ENCODE measurements at places on chromosomes 13 and 19.

DNA sequence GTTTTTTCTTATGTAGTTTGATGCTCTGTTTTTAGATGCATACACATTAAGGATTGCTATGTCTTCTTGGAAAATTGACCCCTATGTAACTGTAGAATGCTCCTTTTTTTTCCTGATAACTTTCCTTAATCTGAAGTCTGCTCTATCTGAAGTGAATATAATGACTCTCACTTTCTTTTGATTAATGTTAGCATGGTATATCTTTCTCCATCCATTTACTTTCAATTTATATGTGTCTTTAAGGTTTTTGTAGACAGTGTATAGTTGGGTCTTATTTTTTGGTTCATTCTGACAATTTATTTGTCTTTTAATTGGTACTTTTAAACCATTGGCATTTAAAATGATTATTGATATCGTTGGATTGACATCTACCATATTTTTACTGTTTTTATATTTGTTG lies 92.3 kb downstream of the URI1 start:
- no peak for DNase-seq

- DNase-seq = no peak
Measured at GRCh38 chr13:85618521-85618920, 180.7 kb downstream of the SLITRK6 start.

DNA sequence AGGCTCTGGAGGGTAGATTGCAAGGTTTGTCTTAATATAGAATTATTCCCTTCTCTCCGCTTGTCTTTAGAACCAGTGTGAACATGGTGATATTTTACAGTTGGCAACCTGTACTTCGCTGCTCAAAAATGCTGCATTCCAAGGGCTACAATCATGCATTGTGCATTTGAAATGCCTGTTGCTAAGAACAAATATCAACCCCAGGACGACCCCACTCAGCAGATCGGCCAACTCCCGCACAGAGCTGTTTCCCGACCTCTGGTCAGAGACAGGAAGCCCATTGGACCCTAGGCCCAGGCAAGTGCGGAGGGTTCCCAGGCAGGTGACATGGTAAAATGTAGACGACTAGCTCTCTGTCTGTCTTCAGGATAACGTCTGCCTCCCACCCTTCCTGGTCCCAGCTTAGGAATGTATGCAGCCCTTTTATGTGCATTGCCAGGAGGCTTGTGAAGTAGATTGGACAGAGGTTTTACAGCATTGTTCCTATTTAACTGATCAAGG lies 263.5 kb downstream of the FOXO1 start:
- no peak for DNase-seq

- peak; percentile 50 for DNase-seq
Measured at GRCh38 chr13:43783820-43784219, 3.0 kb downstream of the ENOX1 start.

- DNase-seq = no peak
Measured at GRCh38 chr19:38974624-38975213, 823 bp downstream of the FBXO17 start.

GRCh38 chr13:28159057-28159456 lies 20.7 kb downstream of the PAN3 start:
- no peak for DNase-seq

GRCh38 chr13:35475960-35476943 lies at the start of gene MAB21L1:
MAB21L1 (minus strand) TSS chr13:35476689; CDS start chr13:35476138, 551 bp downstream.
- peak; percentile 92 for DNase-seq

GRCh38 chr13:95352486-95352885 lies 51.2 kb upstream of the ABCC4 start:
- DNase-seq = no peak

- no peak for DNase-seq
Measured at GRCh38 chr13:43041369-43041921, 18.1 kb downstream of the DNAJC15 start.

- no peak for DNase-seq
Measured at GRCh38 chr19:1685046-1685445, 32.6 kb upstream of the TCF3 start.

DNA sequence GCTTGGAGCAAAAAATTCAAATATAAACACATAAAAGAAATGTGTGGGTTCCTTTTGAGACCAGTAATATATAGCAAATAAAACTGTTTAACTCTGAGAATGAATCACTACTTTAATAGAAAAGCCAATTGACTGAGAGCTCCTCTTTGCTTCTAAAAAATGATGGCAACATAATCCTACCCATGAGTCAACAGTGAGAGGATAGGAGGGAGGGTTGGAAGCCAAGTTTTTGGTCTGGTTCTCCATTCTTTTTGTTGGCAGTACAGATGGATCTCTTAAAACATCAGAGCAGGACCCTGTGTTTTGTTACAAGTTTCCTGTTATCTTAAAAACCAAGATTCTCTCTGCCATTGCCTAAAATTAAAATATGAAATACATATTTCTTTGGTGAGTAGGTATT lies 50.0 kb upstream of the POSTN start:
- DNase-seq = no peak

DNA sequence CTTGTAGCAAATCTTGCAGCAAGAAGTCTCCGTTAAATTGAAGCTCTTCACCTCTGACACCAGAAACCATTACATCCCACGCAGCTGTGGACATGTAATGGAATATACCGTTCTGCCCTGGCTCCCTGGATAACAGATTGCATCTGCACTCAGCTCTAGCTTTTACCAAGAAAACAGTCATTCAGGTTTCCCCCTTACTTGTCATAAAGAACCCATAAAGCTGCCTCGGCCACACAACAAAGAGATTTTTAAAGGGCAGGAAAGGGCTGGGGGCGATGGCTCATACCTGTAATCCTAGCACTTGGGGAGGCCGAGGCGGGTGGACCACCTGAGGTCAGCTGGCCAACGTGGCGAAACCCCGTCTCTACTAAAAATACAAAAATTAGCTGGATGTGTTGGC lies 127.6 kb upstream of the RFC3 start:
- no peak for DNase-seq

DNA sequence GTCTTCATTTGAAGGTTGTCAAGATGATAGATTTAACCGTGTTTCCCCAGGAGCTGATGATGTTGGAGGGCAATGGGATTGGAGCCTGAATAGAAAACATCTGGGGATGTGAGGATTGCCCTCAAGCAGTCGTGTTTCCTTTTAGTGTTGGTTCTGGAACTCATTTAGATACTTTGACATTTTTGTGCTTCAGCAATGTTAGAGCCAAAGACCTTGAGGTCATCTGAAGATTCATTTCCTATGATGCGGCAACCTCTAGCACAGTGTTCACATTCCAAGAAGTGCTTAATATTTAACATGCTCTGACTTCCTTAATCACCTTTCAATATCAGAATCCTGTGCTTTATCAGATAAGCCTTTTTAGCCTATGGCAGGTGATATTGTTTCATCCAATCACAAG lies 82.7 kb downstream of the SLC10A2 start:
- no peak for DNase-seq

DNA sequence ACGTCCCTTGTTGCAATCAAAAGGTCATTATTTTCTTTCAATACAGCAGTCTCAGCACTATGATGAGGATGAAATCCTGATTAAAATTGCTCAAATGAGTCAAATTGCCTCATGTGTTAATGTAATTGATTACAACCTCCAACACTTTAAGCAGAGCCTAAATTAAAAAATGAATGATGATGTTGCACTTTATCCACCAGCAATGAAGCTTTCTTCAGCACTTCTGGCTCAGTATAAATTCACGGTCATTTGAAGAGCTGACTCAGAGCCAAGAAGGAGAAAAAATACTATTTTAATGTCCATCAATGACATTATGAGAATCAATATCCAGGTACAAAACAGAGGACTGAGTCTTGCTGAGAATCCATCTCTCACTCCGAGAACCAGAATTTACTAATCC lies 792.6 kb upstream of the ATXN8OS start:
- no peak for DNase-seq

DNA sequence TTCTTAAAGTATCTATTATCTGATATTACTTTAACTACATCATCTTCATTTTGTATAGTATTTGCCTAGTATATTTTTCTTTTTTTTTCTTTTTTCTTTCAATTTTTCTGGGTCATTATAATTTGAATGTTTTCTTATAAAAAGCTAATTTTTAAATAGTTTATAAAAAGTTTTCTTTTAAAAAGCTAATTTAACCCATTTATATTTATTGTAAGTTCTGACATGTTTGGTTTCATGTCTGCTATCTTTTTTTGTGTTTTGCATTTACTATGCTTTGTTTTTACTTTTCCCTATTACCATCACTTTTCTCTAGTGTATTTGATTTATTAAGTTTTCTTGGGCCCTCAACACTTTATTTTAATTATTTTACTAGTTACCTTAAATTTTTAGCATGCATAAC lies 22.6 kb upstream of the RCBTB2 start:
- DNase-seq = no peak

DNA sequence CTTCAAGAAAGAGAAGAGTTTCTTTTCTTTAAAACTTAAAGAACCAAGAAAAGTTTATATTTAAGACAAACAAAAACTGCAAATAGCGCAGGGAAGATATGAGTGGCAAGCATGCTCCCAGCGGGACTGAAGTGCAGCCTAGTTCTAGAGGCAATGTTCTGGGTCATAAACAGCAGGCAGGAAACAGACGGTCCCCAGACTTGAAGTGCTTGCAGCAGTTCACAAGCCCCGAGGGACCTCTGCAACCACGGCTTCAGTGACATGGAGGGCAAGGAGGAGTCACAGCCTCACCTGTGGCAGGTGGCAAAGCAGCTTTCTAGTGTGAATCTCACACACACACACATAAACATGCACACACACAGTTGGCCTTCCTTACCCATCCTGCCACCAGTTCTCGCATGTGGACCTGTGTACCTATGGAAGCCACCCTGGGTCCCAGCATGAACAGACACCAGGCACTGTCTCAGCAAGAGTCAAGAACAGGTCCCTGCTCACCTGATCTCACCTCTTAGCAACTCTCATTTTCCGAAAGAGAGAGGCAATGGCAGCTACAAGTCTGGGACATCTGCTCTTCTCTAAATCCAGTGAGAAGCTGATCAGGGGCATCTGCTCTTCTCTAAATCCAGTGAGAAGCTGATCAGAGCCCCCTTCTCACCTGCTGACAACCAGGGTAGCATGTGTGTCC lies 162.0 kb downstream of the EFNB2 start:
- DNase-seq = no peak

DNA sequence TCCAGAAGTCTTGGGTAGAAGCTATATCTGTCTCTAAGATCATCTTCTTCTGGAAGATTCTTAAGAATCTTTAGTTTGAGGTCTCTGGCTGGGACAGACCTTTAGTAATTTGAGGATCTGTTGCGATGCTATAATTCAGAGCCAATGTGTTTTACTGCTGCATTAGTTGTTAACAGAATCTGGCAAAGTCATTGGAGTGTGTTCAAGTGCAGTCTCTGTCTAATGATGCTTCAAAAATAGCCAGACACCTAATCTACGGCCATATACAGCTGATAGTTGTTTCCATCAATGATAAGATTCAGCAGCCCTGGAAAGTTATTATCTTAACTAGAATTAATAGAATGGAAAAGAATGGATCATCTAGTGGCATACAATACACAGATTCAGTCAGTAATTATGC lies 72.6 kb downstream of the CDK8 start:
- no peak for DNase-seq

- DNase-seq = no peak
Measured at GRCh38 chr13:100508455-100508854, 80.1 kb downstream of the GGACT start.

DNA sequence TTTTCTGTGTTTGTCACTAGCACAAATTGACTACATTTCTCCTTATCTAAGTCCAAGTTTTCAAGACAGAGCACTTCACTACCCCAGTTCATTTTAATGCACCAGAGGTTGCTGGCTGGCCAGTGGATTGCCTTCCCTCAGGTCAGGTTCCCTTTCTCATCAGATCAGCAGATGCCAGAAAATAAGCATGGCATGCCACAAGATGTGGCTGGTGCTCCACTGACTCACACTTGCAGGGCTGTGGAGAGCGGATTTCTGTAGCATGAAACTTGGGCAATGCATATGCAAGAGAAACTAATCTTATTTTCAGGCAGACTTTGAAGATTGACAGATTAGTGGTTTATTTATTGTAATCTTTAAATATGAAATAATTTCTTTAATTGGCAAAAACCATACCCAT lies 79.5 kb downstream of the RUBCNL start:
- no peak for DNase-seq

DNA sequence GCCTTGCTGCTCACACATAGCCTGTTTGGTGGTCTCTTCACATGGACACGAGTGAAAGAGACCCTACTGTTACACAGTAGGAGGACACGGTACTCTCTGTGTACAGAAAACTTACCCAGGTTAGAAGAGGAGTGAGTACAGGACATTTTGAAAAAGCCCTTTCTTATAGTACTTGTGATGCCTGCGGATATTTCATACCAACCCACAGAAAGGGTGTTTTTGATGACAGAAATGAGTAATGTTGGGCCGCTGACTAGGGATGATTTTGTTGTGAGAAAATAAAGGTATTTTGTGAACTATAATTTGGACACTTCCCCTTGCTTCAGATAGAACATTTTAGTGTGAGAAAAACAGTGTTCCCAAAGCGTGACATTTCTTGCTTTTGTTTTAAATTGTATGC lies 18.2 kb downstream of the NUDT15 start:
- no peak for DNase-seq

- DNase-seq = no peak
Measured at GRCh38 chr19:1606138-1606651, 933 bp upstream of the UQCR11 start.

DNA sequence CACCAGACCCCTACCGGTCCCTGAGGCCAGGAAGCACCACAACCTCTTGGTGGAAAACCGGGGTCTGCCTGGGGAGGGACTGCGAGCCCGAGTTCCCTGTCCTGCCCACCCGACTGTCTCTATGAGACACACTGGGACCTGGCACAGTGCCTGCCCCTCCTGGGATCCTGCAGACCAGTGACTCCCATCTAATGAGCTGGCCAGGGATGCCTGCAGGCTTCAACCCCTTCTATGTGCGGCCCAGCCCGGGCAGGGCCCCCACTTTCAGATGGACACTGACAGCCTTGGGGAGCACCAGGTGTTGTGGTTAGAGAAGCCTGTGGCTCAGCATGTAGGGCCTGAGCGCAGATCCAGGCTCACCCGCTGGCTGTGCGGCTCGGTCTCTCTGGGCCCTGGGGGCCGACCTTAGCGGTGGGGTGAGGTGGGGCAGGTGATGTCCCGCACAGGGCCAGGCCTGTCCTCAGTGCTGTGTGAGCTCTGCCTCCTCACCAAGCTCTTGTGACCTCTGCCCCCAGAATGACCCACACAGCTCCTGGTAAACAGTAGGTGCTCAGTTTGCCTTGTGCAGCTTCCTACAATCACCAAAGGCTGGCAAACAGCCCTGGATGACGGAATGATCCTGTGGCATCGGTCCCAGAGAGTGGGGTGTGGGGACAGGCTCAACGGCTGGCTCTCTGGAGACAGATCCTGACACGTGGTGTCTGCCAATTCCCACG lies 17.9 kb upstream of the CACTIN start:
- peak; percentile 47 for DNase-seq

- no peak for DNase-seq
Measured at GRCh38 chr13:26658448-26659385, 101.2 kb downstream of the WASF3 start.

All from BE2C (cell line).